ENCODE measurements at places on chromosomes 3 and 15.

DNA sequence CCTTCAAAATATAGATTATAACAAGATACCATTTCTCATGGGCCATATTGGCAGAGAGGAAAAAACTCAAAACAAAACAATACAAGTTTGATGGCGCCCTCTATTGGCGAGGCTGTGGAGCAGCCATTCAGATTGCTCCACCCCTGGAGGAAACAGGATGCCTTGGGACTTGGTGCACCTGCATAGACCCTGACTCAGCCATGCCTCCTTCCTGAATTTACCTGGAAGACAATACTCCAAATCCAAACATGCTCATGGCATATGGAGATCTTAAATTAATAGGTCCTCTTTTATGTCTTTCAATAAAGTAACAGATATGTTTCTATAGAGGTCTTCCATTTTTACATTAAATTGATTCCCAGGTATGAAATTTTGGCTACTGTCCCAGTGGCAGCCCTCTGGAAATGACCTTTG is 90.0 kb downstream of the APBA2 start:
- DNase-seq = no peak

DNA sequence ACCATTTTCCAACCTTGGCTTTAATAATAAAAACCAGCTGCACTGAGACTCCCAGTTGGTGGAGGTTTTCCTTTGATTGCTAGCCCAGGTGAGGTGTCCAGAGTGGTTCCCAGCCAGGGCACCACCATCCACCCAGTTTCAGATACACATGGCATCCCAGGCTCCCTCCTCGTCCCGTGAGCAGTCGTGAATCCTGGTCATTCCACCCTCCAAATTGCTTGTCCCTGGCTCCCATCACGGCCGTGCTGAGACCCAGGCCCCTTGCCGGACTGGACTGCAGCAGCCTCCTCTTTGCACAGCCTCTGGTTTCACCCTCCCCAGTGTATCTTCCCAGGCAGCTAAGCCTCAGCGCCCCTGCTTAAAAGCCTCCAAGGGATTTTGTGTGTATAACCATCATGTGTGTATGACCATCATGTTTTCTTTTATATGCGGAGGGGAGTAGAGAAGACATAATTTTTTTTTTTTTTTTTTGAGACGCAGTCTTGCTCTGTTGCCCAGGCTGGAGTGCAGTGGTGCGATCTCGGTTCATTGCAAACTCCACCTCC is 106.3 kb downstream of the ETFA start:
- DNase-seq = no peak

- DNase-seq = no peak
Observed at GRCh38 chr15:39699516-39700374, 82.9 kb downstream of the FSIP1 start.

DNA sequence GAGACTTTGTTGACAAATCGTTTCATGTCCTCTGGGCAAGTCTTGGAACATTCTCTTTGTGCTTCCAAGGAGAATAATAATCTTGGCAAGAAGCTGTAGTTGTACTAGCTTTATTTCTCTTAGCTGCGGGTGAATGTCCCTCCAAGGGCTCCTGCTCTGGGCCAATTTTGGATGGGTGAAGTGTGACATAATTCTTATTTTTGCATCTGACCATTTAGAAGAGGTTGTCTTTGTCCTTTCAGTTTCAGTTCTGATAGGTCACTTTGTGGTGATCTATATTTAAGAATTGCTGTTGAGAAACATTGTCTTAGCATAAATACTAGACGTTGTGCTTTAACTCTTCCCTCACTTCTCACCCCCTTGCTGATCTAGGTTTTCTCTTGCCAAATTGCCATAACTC is 164.8 kb upstream of the RORA start:
- DNase-seq = no peak

DNA sequence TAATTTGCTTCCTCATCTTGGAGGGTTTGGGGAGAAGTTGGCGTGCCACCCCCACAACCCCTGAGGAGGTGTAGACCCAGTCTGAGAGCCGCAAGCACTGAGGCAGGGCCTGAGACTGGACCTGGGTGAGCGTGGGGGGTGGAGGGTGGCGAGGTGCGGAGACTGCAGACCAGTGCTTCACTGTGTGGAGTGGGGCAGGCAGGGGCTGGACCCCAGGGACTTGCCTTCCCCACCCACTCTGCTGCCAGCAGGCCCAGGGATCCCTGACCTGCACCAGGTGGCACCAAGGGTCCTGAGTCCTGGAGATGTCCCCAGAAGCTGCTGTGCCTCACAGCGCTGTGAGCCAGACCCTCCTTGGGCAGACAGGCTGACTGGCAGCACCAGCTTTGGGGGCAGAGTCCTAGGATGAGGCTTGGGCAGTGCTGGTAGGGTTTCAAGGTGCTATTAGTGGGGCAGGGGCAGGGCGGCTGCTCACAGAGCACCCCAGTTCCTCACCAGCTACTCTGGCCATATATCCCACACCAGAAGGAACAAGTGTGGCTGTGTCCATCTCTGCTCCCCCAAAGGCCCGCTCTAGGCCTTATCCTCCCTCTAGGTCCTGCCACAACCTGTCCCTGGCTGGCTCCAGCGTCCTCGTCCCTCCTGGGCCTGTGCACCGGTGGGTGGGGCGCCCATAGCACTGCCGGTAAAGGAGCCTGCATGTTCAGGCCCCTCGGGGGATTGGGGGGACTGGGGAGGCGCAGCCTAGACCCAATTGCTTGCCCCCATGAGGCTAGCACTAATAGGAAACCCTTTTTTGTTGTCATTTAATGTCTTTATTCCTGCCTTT is 11.8 kb downstream of the ZBTB47 start:
- no peak for DNase-seq

- no peak for DNase-seq
Observed at GRCh38 chr15:39211108-39211979, 369.5 kb upstream of the THBS1 start.

DNA sequence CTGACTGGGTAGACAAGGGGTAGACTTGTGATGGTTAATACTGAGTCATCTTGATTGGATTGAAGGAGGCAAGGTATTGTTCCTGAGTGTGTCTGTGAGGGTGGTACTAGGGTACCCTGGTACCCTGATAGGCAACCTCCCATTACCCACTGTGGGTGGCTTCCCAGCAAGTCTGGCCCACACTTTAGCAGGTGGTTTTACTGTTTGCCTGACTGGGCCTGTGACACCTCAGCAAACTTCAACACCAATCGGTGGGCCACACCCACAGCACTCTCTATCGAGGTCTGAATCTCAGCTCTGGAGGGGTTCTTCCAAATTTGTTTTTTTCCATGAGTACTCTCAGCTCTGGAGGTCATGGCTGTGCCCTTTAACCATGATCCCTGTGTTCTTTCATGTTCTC is 24.6 kb upstream of the SH3GL3 start:
- no peak for DNase-seq

DNA sequence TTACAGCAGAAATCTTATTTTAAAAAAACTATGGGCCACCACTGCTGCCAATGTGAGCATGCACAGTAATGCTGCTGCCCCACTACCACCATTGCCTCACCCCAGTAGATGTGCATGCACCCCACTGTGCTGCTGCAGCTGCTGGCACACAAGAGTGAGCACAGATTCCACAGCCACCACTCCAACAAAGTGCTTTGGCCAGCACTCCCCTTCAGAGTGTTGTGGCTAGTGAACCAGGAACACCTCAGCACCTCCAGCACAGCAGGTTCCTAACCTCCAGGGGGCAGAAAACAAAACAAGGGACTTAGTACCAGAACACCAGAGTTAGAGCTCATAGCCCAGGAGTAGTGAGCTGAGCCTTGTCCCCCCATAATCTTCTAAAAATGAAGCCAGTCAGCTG is 629.6 kb downstream of the PYDC2 start:
- DNase-seq = no peak

DNA sequence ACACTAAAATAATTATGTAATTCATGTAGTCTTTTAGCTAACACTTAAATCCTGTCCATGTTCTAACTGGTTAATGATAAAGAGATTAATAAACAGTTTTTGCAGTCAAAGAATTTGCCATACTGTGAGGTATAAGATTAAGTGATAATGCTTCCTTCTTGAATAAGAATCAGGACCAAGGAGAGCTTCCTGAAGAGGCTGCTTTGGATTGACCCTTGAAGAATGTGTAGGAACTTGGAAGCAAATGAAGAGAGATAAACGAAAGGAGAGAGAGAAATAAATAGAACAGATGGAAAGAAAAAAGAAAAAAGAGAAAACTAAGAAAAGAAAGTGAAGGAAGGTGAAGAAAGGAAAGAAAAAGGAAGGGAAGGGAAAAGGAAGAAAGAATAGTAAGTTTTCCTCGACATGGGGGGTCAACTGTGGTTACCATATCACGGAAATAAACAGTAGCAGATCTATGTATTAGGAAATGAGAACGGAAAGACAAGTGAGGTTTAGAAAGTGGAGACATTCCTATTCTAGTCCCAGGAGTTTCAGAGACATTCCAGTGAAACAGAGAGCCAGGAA is 539.8 kb downstream of the FGF12 start:
- no peak for DNase-seq

DNA sequence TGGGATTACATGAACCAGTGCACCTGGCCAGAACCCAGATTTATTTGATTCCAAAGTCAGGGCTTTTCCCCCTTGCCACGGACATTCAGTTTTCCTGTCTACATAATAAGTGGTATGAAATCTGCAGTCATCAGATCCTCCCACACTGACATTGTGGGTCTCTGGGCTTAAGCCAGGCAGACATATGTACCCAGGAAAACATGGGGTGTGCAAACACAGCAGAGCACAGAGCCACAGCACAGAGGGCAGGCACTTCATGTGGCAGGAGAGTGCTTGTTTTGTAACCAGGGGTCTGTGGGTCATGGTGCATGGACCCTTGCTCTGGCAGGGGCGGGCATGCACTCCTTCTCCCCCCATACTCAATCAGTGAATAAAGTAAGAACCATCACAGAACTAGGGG is 6.1 kb upstream of the ABTB1 start:
- DNase-seq = no peak

DNA sequence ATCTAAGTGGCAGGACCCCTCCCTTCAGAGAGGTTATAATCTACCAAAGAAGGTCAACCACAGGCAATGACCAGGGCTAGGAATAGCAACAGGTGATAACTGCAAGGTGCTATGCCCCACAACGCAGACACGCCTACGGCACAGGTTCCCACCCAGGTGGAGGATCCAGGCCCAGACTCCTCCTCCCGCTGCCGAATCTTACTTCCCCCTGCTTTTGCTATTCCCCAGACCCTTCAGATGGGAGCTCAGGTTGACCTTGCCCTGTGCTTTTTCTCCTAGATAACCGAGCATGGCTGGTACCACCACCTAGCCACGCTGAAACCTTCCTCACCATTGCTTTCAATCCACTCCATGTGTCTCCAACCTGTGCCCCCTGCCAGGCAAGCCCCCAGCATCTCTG is 142.2 kb upstream of the IGF1R start:
- DNase-seq = no peak

Measured in glomerular endothelial cell (primary cell).